ENCODE measurements at places on chromosomes 16 and 17.

GRCh38 chr16:75477680-75478473 lies 13.4 kb upstream of the TMEM170A start:
- DNase-seq, result peak; percentile 41

- no peak for DNase-seq
Observed at GRCh38 chr16:71923941-71924690, 28.8 kb downstream of the IST1 start.

GRCh38 chr16:64910356-64910755 lies 211.5 kb downstream of the CDH11 start:
- no peak for DNase-seq

DNA sequence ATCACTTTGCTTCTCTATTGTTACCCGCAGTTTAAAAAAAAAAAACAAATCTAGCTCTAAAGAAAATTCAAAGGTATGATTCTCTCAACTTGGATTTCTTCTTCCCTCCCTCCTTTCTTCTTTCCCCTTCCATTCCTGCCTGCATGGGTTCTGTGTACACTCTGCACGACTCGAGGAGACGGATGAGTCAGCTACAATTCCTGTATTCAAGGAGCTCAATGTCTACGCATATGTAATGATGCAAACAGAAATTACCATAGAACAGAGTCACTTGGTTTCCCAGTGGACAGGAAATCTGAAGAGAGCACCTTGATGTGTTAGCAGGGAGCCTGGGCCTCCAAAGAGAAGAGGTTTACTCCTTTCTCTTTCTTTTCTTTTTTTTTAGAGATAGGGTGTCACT lies 92.3 kb downstream of the VPS53 start:
- no peak for DNase-seq

GRCh38 chr16:80932708-80933095 lies 74.0 kb downstream of the CMC2 start:
- DNase-seq, result no peak

DNA sequence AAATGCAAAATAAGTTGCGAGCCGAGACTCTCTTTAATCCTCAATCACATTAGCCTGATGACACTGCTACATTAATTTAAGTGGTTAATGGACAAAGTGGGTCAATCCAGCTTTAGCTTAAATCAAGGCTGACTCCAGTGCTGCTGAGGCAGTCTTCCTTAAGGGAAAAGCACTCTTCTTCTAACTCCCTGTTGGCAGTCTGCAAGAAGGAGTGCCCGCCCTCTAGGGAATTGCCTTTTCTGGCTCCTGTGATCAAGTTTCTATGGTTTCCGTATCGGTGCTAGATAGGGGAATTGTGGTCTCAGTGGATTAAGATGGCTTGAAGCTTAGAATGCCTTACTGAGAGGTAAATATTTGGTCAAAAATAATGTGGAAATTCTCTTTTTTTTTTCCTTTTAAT lies 41.0 kb downstream of the HS3ST3B1 start:
- no peak for DNase-seq

DNA sequence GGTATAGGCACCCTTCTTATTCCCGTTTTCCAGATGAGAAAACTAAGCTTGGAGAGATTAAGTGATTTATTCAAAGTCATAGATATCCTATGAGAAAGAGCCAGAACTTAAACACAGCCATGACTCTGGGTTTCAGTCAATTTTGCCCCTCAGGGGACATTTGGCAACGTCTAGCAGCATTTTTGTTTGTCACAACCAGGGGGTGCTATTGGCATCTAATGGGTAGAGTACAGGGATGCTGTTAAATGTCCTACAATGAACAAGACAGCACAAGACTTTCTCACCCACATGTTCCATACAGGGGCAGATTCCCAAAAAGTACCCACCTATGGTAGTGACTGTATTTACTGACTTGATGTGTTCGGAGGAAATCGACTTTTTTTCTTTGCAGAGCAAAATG lies 4.8 kb upstream of the SHISA9 start:
- peak; percentile 62 for DNase-seq

DNA sequence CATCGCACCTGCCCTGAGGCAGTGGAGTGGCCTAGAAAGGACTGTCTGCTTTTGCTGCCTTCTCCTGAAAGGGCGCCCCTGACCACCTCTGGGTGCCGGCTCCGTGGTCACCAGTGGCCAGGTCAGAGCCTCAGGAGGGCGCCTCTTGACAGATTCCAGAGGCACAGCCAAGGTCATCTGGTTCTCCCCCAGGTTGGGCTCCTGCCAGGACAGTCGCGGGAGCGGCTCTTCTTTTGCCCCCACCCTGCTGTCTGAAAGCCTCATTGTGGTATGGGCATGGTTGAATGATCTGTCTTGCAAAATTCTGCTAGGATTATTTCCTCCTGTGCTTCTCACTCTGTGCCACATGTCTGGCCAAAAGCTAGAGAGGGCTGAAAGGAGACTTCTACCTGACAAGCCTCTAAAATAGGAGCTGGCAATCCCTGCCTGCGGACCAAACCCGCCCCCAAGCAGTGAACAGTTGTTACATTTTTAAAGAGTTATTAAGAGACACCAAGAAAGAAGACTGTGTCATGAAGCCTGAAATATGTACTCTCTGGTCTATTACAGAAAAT lies 82.8 kb downstream of the SNX29 start:
- DNase-seq, result no peak

- DNase-seq, result no peak
Observed at GRCh38 chr16:11252482-11252931, 3.5 kb downstream of the SOCS1 start.

DNA sequence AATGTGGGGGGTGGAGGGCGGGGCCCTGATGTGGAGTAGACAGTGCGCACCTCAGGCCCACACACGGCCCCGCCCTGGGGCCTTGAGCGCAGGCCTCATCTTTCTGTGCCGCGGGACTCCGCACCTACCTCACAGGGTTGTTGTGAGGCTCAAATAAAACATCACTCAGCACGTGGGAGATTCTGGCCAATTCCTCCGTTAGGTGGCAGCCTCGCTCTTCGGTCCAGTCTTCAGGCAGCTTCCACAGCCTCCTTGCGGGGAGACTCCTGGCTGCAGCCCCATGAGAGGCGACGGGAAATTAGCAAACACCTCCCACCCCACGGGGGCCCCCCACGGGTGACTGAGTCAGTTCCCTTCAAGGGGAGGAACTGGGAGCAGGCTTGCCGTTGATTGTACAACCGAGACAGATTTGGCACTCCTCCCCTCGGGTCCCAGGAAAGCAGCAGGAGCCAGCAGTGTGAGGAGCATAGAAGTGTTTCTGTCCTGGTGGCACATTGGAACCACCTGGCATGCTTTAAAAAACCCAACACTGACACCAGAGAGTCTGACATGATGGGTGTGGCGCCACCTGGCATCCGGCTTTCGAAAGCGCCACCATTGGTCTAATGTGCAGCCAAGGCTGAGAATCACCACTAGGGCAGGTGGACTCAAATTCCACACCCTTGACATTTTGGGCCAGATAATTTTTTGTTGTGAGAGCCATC lies 7.6 kb downstream of the MRM1 start:
- peak; percentile 57 for DNase-seq

DNA sequence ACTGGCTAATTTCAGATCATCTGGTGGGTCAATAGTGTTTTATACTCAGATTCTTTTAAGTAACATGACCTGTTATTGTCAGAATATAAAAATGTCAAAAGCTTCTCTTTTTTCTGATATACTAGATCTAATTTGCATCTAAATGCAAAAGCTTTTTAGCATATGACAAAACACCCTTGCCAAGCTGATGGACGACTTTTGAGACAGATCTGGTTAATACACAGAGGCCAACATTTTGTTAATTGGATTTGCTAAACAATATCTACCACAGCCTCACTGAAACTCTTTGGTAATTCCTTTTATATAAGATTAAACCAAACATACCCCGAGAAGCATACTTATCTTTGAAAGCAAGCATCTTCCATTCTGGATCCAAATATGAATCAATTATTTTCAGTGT lies 10.3 kb upstream of the NOL11 start:
- no peak for DNase-seq

DNA sequence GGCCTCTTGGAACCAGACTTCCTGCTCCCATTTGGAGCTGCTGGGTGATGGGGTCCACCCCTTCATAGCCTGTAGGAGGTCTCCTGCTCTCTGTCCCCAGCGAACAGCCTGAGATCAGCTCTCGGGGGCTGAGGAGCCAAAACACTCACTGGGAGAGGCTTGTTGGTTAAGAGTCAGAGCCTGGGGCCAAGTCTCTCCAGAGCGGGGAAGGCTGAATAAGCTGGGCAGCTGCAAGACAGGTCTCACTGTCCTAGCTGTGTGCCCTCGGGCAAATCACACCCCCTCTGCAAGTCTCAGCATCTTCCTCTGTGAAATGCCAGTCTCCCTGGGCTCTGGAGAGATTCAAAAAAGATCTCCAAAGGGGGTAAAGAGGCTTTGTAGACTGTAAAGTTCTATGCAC lies 174.6 kb downstream of the WSCD1 start:
- no peak for DNase-seq
